ENCODE measurements at places on chromosomes 7 and 10. TPM values are rescaled to one million over a fixed set of nuclear protein-coding genes. Genes with fewer than 3 reads are reported as not detected.

Gene SSC4D
- polyA plus RNA-seq, result not detected

- DNase-seq, result no peak
Measured at GRCh38 chr10:48465860-48466521, 138.9 kb downstream of the ARHGAP22 start.

GRCh38 chr10:124949543-124949942, 7.6 kb downstream of the ZRANB1 start:
- DNase-seq, result no peak

- DNase-seq, result no peak
Measured at GRCh38 chr10:77086081-77086480, 551.5 kb downstream of the KCNMA1 start.

DNA sequence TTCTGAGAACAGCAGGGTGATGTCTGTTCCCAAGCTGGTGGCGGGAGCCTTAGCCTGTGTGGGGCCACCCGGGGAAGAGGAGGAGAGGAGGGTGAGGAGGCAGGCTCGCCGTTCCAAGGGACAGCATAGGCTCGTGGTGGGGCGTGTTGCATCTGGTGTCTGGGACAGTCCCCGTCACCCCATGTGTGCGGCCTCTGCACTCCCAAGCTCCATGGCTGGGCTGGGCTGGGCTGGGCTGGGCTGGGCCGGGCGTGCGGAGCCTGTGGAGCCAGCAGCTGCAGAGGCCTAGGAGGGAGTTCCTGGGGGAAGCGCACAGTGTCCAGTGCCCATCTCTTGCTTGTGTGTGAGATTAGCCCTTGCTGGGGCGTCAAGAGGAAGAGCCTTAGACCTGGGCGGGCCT, 20.9 kb upstream of the TTYH3 start:
- DNase-seq, result no peak

- no peak for DNase-seq
Measured at GRCh38 chr10:59754951-59755350, 1.7 kb upstream of the MRLN start.

Measured in naive B cell (primary cell).